ENCODE measurements at places on chromosomes 6 and 20.

GRCh38 chr6:111680015-111680712 lies 74.5 kb upstream of the TRAF3IP2 start:
- no peak for DNase-seq

DNA sequence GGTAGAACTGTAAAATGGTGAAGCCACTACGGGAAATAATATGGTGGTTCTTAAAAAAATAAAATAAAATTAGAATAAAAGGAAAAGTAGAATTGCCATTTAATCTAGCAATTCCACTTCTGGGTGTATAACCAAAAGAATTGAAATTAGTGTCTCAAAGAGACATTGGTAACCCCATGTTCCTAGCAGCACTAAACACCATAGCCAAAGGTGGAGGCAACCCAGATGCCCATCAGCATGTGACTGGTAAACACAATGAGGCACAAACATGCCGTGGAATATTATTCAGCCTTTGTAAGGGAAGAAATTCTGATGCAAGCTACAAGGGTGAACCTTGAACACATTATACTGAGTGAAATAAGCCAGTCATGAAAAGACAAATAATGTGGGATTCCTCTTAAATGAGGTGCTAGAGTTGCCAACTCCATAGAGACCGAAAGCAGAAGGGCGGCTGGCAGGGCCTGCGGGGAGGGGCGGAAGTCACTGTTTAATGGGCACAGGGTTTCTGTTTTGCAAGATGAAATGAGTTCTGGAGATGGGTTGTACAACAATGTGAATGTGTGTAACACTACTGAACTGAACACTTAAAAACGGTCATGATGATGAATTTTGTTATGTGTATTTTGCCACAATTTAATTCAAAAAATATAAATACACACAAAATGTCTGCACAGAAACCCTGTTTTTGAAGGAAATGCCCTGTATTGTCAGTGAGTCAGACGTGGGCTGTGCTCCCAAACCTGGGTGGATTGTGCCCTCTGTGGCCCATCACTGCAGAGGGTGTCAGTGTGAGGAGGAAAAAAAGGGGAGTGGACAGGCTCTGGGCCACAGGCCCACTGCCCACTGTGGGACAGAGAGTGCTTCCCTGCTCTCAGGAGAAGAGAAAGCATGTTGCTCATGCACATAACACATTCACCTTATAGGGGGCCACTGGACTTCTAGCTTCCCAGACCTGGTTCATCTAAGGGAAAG lies 49.6 kb upstream of the CD93 start:
- peak; percentile 77 for DNase-seq

DNA sequence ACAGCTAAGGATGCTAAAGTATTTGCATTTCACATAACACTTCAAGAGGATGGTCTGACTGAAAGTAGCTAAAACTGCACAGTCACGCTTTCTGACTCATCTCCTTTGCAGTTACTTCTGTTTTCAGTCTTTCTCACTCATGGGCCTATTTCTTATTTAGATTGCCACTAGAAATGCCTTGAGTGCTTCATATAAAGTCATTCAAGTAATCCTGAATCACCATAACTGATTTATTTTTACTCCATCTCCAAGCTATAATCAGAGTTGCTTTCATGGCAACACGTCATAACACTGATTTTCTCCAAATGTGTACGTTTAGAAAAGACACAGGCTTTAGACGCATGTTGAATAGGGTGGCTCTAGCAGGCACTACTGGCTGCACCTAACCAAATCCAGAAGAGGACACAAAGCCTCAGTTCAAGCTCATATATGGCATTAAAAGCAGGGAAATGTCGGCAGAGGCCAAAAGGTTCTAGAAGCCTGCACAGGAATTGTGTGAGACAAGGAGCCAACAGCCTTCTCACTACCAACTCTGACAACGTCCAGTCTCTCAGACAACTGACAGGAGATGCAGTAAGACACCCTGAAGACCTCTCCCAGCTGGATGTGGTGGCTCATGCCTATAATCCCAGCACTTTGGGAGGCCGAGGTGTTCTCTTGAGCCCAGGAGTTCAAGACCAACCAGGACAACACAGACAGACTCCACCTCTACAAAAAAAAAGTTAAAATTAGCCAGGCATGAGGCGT lies 64.1 kb upstream of the BEND6 start:
- no peak for DNase-seq

DNA sequence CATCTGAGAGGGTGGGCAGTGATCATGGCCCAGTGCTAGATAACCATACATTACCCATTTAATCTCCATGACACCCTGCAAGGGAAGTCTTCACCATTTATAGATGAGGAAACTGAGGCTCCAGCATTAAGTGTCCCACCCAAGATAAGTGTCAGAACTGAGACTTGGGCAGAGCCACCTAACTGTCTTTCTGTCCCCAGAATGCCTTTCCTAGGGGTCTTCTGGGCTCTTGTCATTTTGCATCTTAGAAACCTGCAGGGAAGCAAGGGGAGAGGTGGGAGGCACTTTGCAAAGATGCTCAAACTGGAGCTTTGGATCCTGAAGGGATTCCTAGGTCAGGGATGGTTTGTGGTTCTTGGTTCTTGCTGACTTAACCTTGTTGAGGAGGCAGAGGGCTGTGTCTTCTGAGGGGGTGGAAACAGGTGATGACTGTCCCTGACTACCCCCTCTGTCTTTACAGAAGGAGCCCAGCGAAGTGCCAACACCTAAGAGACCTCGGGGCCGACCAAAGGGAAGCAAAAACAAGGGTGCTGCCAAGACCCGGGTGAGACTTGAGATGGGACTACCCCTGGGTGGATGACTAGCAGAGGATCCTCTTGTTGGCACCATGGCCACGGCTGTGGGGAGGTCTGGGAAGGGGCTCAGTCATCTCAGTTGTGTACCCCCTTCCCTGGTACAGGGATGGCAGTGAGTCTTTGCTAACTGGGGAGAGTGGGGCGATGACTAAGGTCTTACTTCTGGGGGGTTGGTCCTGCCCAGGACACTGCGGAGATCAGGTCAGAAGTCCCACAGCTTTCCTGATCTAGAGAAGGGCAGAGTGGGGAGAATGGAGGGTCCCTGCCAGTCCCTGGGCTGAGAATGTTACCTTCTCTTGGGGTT lies 5.8 kb downstream of the HMGA1 start:
- peak; percentile 30 for DNase-seq

DNA sequence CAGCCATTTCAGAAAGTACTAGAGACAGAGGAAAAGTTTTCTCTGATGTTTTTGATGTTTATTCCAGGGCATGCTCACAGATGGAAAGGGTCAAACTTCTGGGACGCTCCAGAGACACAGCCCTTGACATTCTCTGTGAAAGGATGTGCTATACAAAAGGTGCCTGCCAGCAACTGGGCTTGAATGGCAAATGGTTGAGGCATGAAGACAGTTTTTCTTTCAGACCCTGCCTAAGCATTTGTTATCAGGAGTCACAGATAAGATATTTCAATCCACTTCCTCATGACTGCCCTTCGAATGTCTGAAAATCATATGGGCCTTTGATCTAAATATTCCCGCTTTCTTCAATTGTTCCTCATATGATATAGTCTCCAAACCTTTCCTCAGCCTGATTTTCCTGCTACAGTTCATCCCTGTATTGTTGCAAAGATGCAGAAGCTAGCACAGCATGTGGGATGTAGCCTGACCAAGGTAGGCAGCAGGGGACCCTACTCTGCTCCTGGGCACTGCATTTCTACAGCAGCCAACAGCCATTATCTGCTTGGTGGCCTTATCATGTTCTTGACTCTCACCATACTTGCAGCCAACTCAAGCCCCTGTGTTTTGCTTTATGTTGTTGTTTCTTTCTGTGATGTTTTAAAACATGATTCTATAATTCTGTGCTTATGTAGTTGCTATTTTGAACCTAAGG lies 14.6 kb upstream of the TXLNB start:
- DNase-seq = no peak

GRCh38 chr6:151313066-151313491 lies 73.3 kb downstream of the AKAP12 start:
- no peak for DNase-seq

DNA sequence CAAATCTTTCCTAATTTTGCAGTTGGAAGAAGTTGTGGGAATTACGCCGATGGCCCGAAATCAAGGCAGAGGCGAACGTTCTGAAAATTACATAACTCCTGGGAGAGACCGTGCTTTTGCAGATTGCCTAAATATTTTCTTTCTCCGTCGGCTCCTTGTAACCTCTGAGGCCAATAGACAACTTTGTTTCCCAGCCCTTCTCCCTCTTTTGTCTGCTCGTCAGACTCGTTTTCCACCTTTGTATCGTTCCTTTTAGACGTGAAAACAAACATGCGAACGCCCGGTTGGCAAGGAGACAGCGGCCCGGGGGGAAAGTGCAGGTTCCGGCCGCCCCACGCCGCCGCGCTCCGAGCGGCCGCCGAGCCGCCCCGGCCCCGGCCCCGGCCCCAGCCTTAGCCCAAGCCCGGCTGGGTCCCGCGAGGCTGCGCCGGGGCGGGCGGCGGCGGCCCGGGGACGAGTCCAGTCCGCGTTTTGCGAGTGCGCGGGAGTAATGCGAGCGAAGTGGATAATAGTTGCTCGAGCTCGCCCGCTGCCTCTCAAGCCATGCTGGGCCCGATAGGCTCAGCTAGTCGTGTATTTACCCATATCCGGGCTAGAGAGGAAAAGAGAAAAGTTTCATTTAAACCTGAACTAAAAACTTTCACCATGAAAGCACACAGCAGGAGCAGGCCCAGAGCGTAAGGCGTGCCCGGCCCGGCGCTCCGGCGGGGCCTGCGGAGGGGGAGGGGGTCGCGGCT lies at the start of gene ARID1B:
TSS of gene ARID1B (plus strand) at position 539 of the 737 bp plus-strand sequence. CDS start 303 bp downstream, outside the sequence.
- peak; percentile 91 for DNase-seq

DNA sequence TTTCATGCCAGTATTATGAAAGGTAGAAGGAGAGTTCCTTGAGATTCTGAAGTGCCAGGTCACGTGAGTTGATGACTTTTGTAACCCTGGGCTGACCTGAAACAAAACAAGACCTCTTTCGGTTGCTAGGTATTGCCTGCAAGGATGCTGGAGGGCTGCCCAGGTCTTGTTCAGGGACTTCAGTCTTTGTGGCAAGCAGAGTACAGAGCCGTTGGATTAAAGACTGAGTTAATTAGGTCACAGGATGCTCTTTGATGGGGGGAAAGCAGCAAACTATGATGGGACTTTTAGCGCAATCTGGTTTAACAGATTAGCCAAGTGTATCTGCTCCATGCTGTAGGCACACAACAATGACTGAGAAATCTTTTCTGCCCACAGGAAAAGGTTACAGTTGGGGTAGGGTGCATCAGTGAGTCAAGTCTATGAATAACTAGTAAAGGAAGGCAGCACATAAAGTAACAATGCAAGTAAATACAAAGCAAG lies 12.8 kb upstream of the ELOVL5 start:
- DNase-seq = peak; percentile 93

DNA sequence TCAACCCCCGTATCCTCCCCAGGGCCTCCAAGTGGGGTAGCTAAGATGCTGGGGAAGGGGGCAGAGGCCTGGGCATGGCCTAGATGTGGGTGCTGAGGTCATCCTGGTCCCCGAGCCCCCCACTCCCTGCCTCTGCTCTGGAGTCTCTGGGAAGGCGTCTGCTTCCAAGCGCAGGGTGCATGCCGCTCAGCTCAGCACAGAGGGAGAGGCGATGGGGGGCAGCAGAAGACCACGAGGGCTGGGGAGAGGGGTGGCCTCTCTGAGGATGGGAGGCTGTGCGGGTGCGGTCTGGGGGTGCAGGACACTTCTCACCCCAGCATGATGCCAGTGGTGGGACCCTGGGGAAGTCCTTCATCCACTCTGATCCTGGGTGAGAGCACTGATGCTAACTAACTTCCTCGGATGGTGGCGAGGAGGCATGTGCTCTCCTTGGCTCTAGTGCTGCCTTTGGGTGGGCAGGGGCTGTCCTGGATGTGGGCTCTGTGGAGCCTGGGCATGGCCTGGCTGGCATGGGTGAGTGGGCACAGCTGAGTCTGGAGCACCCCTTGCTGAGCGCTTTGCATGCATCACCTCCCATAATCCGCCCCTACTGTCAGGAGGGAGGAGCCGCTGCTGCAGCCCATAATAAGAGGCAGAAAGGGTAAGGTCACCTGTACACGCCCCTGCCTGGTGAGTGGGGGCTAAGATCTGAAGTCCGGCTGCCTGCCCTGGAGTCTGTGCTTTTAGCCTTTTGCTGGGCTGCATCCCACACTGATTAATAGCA lies 34.7 kb downstream of the EFCAB8 start:
- DNase-seq = no peak

DNA sequence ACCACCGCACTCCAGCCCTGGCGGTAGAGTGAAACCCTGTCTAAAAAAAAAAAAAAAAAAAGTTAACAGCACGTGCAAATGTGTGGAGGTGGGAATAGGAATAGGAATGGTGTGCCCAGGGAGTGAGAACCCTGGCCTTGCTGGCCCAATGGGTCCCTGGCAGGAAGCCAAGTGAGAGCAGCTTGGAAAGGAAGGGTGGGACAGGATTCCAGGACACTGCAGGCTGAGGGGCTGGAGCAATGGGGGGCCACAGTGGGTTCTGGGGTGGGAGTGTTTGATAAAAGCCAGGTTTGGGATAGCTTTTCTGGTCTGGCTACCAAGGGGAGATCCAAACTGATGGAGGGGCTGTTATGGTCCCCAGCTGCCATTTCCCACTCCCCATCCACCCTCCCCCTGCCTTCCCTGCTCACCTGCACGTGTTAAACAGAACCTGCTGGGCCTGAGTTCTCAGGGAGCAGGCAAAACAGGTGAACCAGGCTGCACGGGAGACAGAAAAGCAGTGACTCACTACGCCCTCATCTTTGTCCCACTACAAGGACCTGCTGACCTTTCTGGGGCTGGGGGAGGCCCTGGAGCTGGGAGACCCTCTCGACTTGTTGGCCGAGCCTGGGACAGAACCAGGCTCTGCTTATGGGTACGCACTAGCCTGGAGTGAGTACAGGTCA lies 3.3 kb downstream of the SUN5 start:
- no peak for DNase-seq

DNA sequence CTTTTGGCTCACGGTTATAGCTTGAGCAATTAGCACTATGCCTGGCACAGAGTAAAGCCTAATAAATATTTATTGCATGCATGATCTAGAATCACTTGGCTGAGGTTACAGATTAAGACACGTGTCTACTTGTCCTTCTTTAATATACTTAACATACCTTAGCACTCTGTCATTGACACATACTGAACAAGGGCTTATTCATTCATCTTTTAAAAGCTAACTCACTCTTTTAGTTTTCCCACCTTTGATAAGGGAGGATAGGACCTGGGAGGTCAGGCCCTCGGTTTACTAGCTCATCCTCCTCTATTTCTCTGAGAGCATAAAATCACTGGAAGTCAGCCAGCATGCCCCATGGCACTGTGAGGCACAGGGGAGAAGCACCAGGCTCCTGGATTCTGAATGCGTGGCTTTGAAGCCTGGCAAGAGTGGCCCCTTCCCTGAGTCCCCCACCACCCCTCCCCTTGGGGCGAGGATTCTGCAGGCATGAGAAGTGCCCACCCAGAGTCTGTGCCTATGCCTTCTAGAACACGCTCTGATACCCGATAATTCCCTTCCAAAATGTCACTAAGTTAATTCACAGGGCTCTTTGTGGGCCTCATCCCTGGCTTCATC lies 11.2 kb downstream of the ZCCHC3 start:
- DNase-seq = no peak

Data from lower lobe of right lung (tissue), 2 donors.